Head of caudate nucleus (tissue), 42 donors: ENCODE measurements at places on chromosomes 2 and 18.

GRCh38 chr2:88590998-88591613 is 36.2 kb downstream of the EIF2AK3 start:
- DNase-seq = peak; percentile 62

GRCh38 chr2:54422072-54422581 is 34.0 kb upstream of the SPTBN1 start:
- DNase-seq = no peak

- no peak for DNase-seq
These were observed 487.0 kb downstream of the DCC start for GRCh38 chr18:52826994-52827393.

DNA sequence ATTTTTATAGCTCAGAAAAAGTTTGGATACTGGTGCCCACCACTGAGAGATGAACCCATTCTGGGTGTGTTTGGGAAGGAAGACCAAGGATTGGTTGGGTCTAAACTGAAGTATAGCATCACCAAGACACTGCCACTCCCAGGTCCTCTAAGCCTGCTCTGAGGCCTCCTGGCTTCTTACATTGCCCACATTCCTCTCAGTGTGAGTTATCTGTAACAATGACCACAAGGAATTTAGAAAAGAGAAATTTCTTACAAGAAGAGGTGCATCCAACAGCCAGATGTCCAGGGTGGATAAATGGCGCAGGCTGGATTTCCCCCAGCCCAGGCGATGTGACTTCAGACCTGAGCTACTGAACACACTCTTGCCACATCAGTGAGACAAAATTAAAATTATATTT is 1.6 kb upstream of the GPR45 start:
- DNase-seq = no peak

- DNase-seq = no peak
These were observed 33.6 kb downstream of the MC4R start for GRCh38 chr18:60339018-60339417.

GRCh38 chr18:78293940-78294541 is 685.6 kb upstream of the SALL3 start:
- no peak for DNase-seq

GRCh38 chr2:37669446-37669845 is 2.0 kb downstream of the CDC42EP3 start:
- no peak for DNase-seq

GRCh38 chr2:224520064-224520463 is 65.1 kb downstream of the CUL3 start:
- DNase-seq = no peak

GRCh38 chr2:9905413-9905812 is 46.1 kb upstream of the GRHL1 start:
- DNase-seq = no peak

DNA sequence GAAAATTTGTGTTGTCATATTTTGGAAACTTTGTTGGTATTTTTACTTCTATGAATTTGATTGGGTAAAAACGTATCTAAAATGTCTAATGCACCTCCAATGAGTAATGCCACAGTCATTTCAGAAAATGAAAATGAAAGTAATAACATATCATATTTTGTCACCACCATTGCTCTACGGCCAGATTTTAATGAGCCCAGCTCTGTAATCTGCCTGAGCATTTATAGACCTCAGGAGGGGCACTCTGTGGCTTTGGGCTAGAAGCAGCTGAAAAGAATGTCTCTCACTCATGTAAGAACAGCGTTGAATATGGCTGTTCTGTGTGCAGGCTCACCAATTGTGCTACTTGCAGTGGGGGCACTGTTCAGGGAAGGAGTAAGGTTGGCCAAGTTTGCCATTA is 32.7 kb upstream of the ABCA12 start:
- no peak for DNase-seq

DNA sequence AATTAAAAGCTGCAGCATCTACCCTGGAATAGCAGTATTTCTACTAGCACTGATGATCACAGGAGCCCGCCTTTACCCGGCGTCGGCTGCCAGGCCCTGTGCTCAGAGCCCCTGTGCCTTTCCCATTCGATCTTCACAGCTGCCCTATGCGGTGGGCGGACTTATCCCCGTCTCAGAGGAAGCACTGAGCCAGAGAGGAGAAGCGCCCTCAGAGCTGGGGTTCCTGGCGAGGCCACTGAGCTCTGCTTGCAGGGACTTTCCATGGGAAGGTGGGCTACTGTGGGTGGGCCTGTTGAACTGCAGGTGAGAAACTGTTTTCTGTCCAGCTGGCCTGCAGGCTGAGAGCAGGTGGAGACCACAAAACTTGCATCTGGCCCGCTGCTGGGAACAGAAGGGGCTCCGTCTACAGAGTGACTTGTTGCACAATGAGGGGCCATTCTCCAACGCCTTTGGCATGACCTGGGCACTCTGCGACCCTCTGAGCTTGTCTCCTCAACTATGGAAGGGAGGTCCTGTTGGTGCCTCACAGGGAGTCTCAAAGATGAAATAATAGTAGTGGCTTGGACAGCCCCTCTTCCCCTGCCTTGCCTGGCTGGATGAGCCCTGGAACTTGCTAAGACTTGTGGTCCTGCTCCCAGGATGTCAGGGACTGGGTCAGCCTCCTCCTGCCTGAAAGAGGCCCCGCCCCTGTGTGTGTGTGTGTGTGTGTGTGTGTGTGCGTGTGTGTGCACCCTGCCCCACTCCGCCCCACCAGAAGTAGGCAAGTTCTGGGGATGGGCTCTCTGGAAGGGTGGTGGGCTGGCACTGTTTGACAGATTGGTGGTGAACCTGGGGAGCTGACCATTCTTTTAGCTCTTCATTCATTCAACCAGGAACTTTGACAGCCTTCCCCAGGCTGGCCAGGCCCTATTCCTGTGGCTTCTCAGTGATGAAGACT is 32.7 kb downstream of the GLI2 start:
- DNase-seq = no peak

DNA sequence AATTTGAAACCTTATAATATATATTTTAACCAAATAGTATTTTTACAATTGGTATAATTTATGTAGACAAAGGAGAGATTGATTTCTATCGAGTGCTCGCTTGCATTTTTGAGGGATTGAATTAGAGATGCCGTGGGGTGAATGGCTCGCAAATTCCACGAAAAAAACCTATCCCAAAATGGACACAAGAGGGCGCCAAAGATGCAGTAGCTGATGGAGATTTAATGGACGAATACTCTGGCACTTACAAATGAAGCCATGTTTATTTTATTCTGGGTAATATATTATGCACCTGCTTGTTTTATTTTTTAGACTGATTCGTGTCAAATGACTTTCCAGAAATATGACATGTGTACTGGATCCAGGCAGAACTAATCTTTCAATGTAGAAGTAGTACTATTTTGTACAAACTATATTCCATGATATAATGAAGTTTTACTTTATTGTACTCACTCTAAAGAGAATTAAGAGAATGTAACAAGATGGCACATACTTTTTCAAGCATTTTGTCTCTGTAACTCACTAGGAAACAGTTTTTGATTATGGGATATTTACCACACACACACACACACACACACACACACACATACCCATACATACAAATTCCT is 505.4 kb downstream of the PLCL1 start:
- no peak for DNase-seq

- DNase-seq = no peak
These were observed 593.9 kb upstream of the NETO1 start for GRCh38 chr18:73461780-73462059.

- DNase-seq = no peak
These were observed 149.9 kb upstream of the TWIST2 start for GRCh38 chr2:238698072-238698352.

- DNase-seq = no peak
These were observed 26.0 kb upstream of the PCBP1 start for GRCh38 chr2:70061317-70061716.

DNA sequence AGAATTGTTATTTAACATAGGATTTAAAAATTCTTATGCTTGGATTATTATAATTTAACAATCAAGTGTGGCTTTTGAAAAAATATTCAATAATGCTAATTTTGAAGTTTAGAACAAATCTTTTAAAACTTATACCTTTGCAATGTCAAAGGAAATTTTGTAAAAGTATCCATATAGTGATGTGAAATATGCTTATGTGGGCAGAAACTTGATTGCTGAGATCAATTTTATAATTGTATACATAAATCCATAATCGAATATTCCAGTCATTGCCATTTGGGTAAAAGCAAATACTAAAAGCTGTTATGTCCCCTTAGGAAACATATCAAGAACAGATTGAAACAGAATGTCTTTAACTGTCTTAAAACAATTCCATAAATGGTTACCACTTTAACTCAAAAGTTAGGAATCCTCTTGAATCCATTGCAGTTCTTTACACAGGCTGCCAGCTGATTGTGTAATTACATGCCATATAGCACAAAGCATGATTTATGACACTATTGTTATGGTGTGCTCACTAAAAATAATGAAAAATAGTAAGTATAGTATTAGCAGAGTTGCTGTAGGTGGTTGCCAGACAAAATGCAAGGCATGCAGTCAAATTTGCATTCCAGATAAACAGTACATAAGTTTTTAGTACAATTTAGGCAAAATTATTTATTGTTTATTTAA is 24.2 kb downstream of the PLCL1 start:
- DNase-seq = no peak

- DNase-seq = no peak
These were observed 17.0 kb downstream of the ITSN2 start for GRCh38 chr2:24343225-24343882.

DNA sequence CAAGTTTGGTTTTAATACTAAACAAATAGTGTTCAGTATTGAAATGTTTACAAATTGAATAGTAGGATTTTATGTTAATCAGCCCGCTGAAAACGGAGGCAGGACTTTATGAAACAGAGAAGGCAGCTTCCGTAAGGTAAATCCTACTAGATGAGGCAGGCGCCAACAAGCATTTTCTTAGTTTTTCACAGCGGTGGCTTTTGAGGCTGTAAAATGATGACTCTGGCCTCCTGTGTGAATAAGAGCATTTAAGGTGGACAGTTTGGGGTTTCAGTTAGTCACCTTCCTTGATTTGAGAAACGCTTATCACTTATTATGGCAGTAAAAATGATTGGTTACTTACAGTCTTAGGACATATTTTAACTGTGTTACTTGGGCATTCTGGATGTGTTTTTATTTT is 212.9 kb downstream of the PTGR3 start:
- DNase-seq = no peak

GRCh38 chr2:230924470-230925341 is at the start of gene GPR55:
Gene GPR55, minus strand, starts transcription at chr2:230925242. Its CDS starts 14,280 bp downstream, at chr2:230910962.
- DNase-seq = peak; percentile 33

DNA sequence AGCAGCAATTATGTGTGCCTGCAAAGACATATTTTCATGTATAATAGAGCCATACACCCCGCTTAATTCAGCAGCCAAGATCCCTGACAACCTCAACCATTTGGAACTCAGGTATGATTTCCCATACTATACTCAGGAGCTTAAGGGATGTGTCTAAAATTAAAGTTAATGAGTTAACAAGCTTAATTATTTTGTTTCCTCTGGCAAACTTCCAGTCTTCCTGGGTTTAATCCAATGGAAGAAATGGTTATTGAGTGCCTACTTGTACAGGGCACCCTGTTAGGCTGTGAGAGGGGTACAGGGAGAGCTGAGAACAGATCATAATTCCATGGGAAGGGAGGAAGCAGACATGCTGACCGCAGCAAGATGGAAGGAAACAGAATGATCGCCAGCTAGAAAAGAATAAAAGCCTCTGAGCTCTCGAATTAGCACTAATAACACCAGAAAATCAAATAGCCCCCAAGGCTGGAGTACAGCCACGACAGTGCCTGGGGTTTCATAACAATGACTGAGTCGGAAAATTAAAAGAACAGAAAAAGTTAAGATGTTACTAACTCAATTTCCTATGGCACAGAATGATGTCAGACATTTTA is 20.8 kb upstream of the CEP68 start:
- no peak for DNase-seq

GRCh38 chr2:12827721-12828120 is 111.0 kb downstream of the TRIB2 start:
- DNase-seq = no peak

DNA sequence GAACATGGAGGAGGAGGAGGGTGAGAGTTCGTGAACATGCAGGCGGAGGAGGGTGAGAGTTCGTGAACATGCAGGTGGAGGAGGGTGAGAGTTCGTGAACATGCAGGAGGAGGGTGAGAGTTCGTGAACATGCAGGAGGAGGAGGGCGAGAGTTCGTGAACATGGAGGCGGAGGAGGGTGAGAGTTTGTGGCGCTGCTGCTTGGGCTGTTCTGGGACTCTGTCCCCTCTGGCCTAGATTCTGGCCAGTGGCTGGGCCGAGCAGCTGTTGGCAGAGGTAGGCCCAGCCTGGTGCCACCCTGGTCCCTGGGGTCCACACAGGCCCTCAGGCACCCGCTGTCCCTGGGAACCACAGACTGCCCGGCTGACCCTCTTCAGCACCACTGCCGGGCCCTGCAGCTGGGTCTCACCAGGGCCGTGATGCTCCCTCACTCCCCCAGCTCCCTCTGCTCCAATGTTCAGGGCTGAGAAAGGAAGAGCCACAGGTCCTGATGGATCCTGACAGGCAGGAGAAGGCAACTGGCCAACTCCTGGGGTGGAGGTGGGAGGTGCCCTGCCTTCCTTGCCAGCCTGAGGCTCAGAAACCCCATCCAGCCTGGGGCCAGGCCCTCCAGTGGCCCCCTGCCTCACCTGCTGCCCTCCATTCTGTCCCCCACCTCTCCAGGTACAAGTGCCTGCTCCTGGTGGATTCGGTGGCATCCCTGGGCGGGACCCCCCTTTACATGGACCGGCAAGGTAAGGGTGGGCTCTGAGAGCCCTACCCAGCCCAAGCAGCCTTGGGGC is 3.9 kb downstream of the AGXT start:
- no peak for DNase-seq

DNA sequence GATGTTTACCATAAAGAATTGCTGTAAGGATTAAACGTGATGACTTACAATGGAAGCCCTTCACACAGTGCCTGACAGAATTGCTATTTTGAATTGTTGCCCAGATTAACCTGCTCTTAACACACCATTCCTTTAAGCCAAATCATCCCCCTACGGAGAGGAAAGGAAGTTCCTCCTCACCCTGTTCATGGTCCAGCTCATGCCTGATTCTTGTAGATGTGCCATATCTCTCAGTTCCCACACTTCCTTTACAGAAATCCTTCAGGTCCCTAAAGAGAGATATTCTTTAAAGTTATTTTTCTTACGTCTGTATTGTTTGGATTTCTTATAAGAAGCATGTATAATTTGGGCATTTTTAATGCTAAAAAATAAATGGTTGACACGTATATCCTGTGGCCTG is 127.5 kb upstream of the DAPL1 start:
- no peak for DNase-seq

- no peak for DNase-seq
These were observed 4.7 kb upstream of the CFAP65 start for GRCh38 chr2:219045937-219046550.

GRCh38 chr2:27773959-27774358 is 2.4 kb downstream of the MRPL33 start:
- DNase-seq = no peak

- no peak for DNase-seq
These were observed 198.4 kb upstream of the NT5C1B start for GRCh38 chr2:18787726-18788125.

DNA sequence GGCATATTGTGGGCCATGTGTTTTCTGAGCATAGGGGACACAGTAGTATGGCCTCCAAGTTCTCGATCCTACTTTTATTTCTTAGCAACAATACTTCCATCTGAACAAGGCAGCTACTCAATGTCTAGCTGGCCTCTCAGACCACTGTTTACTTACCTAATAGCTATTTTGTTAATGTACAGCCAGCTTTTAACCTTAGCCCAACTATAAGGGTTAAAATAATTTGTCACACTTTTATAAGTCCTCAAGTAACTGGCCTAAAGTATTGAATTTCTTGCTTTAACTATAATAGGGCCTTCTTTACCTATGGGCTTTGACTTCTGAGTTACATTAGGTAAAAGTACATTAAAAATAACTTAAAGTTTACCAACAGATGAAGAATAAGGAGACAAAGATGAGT is 117.4 kb downstream of the GAREM1 start:
- DNase-seq = no peak

- DNase-seq = no peak
These were observed 84.5 kb upstream of the SLC1A4 start for GRCh38 chr2:64904413-64905329.
